ENCODE measurements at places on chromosomes 4 and X.

GRCh38 chr4:126799416-126799815 lies 833.3 kb upstream of the INTU start:
- no peak for DNase-seq

DNA sequence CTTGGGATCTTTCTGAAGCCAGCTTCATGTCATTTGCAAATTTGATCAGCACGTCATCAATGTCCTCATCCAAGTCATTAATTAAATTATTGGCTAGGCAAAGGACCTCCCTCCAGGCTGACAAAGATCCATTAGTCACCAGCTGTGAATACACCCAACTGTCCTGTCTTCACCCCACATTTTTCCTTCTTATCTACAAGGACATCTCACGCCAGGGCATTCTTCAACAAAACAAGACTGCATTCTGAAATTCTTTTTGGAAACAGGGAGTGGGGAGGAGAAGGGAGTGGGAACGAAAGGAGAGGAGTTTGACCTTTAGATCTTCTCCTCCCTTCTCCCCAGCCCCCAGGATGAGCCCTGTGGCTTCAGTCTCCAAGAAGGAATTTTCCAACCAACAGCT lies 32.7 kb downstream of the NLGN3 start:
- no peak for DNase-seq

DNA sequence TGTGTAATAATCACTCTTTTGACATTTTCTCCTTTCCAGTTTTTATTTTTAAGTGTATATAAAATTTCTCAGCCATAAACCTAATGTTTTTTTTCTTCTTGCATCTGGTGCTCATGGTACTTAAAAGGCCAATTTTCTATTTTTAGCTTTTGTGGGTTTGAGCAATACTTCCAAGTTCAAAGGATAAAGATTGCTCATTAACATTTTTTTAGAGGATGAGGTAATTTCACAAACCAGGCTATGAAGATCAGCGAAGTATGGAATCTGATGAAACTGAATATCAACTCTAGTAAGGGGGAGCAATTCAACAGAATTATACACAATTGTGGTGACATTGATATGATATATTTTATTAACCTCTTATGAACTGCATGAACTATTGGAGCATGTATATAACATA lies 25.8 kb upstream of the KLHL34 start:
- no peak for DNase-seq

GRCh38 chr4:87657525-87657924 lies 7.4 kb downstream of the DMP1 start:
- DNase-seq, result no peak

DNA sequence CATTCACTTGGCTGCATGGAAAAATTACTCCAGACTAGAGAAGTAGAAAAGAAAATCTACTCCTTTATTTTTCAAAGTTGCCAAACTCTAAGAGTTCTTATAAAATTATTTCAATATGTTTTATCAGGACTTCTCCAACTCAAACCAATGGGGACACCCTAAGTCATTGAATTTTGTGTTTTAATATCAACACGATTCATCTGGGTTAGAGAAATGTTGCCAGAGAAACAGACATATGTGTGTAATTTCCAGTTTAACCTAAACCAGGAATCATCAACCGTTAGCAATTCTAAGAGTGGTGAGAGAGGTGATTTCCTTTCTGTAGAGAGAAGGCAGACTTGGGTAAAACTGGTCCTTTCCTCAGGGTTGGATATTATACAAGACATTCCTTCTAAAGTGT lies 291.8 kb downstream of the LDB2 start:
- DNase-seq, result no peak

DNA sequence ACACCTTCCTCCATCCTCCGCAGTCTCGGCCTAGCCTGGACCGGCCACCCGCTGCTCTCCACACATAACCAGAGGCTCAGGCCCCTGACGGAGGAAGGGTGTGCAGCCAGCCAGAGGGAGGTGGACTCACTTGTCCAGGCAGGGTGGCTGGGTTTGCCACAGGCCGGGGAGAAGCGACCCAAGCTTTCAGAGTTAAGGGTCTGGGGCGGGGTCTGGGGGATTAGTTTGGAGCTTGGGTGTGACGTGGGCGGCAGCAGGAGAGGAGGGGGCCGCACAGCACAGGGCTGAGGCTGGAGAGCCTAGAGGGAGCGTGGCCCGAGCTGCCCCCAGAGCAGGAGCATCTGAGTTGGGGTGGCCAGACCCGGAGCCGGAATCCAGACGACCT lies 22.4 kb upstream of the CPLX1 start:
- no peak for DNase-seq

GRCh38 chr4:8148159-8148558 lies 10.5 kb downstream of the ABLIM2 start:
- no peak for DNase-seq
